ENCODE measurements at places on chromosomes 7 and 10.
A peak's percentile ranks its signal among the peaks of the same experiment; 100 is the strongest.

GRCh38 chr7:129453510-129454248 is 19.4 kb downstream of the STRIP2 start:
- DNase-seq, result no peak

DNA sequence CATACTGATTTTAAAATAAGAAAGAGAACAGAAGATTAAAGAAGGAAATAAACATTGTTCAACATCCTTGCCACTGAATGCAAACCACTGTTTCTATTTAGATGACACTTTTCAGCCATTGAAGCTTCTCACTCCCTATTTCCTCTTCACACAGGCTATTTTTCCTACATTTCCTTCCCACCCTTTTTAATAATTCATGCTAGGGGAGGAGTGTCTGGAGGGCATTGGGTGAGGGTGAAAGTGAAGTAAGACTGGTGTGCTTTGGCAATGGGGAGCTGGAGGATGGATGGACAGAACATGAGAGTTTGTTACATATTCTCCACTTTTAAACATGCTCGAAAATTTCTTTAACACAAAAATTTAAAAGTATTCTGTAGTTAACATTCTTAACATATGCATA is 168.8 kb upstream of the GLI3 start:
- no peak for DNase-seq

DNA sequence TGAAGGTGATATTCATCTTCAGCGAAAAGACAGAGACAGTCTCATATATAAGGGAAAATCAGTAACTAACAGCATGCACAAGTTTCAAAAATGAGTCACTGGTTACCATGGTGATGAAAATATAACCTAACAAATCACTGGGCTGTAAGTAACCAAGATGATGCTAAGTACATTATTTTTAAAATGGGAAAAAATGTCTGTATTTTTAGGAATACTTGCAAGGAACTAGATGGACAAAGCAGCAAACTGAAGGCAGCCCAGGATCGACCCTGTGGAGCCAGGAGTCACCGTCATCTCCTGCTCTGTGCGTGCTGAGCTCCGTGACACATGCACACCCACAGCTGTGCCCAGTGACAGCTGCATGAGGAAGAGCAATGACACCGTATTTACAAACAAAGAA is 137.3 kb downstream of the ELMO1 start:
- DNase-seq, result peak; percentile 57

GRCh38 chr7:46741938-46742540 is 821.0 kb upstream of the IGFBP3 start:
- DNase-seq, result no peak

DNA sequence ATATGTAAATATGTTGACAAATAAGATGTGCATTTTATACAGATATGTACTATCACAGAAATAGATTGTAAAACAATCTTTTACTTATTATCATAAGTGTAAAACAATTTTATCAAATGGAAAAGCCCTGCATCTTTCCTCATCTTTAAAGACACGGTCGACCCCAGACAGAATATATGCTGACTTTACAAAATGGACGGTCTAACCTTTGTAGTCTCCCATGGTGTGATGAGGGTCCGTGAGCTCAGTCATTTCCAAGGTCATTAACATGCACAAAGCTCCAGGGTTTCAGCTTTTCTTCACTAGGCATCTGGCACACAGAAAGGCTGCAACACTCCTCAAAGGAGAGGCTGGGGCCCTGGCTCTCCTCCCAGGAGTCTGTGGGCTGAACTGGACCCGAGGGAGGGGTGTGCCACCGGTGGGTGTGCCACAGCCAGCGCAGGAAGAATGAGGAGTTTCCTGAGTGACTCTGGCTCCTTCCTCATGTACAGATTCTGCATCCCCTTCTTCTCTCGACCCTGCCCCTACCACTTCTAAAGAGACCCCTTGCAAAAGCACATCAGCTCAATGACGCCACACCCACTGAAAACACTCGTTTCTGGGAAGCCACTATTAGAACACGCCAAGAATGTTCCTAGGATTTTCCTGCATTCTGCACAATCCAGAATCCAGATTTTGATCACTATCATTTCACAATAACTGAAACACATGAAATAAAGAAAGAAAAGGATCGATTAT is 26.2 kb upstream of the ABLIM1 start:
- no peak for DNase-seq
